HepG2 (cell line): ENCODE measurements at places on chromosomes 12 and 14. TPM values are rescaled to one million over a fixed set of nuclear protein-coding genes. Genes with fewer than 3 reads are reported as not detected.

Gene WIF1
- total RNA-seq, result not detected in 2 replicates

Gene OR8S1
- not detected in 2 replicates for total RNA-seq

Gene ENDOU
- not detected in 2 replicates for total RNA-seq

Gene DHRS1
- total RNA-seq, result 46.3 and 60.8 TPM in 2 replicates

Gene TBC1D30
- 0.21 and 0.42 TPM in 2 replicates for total RNA-seq

Gene RPGRIP1
- total RNA-seq, result 0.10 and 0.13 TPM in 2 replicates

Gene TMPRSS12
- not detected in 2 replicates for total RNA-seq

Gene PPP1R36
- 0.11 TPM in 1 of 2 replicates, not detected in the other for total RNA-seq

Gene POLE2
- 37.0 and 41.3 TPM in 2 replicates for total RNA-seq

Gene C3AR1
- not detected in 2 replicates for total RNA-seq

Gene DUSP16
- total RNA-seq, result 46.6 and 69.1 TPM in 2 replicates

Gene SAMD4A
- 6.9 and 13.0 TPM in 2 replicates for total RNA-seq
